Activated CD8-positive, alpha-beta memory T cell treated with anti-CD3 and anti-CD28 coated beads, Interleukin-2, amount 50 U/mL, for 4 hours (primary cell): ENCODE measurements at places on chromosomes 1 and 21.

DNA sequence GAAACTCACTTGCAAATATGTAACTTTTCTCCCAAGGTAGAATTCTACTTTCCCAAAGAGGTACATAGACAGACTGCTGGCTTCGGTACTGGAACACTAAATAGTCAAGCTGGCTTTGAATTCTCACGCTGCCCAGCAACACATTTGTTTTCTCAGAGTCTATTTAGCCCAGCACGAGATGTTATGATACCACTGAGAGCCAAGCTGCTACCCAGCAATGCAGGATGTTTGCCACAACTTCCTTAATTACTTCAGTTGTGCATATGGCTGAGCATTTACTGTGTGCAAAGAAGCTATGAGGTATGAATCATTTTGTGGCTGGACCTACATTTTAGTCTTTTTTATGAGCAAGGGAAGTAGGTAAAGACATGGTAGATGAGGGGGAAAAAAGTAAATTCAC lies 793.2 kb downstream of the PLA2G4A start:
- no peak for DNase-seq

DNA sequence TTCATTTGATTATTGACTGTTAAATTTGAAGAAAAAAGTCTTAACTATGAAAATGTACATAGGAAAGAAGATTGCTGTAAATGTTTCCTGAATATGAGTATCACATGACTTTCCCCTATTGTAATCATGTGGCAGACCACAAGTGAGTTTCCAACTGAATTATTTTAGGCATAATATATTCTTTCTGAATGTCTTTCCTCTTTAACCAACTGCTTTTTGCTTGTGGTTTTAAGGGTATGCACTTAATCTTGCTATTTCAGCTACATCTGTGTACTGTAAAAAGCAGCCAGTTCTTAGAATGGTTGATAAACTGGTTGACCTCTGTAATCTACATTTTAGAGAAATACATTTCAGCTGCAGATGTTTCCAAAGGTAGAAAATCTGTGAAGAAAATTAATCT lies 400.7 kb downstream of the NEGR1 start:
- DNase-seq: no peak

DNA sequence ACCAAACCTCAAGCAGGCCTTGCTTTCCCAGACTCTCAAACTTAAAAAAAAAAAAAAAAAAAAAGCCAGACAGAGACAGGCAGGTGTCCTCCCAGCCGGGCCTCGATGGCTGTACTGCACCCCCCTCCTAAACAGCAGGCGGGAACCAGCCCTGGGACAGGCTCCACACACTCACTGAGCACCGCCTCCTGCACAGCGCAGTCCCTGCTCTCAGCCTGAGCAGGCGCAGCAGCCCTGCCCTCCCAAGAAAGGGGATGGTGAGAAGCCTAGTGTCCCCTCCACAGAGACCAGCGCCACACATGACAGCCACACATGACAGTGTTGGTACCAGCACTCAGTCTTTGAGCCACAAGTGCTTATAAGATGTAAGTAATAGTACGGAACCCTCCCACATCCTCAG lies 11.9 kb downstream of the MX2 start:
- no peak for DNase-seq

- DNase-seq: no peak
Observed at GRCh38 chr1:68673771-68674170, 176.9 kb upstream of the DEPDC1 start.

GRCh38 chr1:225815526-225816178 lies 5.7 kb downstream of the EPHX1 start:
- DNase-seq: no peak

DNA sequence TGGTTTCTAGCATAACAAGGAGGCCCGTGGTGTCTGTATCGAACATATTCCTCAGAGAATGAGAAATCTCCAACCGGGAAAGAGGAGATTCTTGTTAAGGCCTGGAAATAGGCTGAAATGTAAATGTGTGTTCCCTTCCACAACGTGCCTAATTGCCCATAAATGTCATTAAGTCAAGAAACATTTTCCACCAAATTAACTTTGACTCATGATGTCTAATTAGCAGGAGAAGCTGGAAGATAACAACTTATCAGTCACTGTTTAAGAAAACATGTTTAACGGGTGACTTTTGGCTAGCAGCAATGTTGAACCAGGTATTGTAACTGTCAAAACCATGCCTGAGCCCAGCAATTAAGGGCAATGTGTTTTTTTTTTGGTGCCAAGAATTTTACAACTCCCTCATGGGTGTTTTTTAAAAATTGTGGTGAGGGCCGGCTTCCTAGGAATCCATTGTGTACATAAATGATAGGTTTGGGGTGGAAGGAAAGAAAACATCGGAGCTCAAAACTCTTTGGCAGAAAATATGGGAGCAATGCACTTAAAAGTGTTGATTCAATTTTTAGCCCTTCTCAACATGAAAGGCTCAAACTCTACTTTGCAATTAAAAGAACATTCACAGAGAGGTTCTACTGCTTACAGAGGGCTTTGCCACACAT lies 67.0 kb downstream of the OLIG1 start:
- no peak for DNase-seq

GRCh38 chr1:145855426-145855948 lies 3.4 kb downstream of the PIAS3 start:
- no peak for DNase-seq

- peak; percentile 61 for DNase-seq
Observed at GRCh38 chr1:222095606-222096475, 354.0 kb upstream of the DUSP10 start.

DNA sequence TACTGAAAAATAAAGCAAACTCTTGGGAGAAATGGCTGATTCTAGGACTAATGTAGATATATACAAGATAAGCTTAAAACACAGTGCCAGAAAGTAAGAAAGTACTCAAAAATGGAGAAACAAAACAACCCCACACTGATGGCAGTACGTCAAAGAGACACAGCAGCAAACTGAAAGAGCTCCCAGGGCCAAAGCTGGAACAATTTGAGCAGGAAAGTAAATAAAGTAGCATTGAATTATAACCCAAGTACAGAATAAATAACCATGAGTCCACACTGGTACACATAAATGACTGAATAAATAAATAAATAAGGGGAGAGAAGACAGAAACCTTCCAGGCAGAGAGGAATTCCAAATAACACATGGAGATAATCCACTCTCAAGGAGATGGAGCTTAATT lies 120.9 kb downstream of the GLUL start:
- DNase-seq: no peak

DNA sequence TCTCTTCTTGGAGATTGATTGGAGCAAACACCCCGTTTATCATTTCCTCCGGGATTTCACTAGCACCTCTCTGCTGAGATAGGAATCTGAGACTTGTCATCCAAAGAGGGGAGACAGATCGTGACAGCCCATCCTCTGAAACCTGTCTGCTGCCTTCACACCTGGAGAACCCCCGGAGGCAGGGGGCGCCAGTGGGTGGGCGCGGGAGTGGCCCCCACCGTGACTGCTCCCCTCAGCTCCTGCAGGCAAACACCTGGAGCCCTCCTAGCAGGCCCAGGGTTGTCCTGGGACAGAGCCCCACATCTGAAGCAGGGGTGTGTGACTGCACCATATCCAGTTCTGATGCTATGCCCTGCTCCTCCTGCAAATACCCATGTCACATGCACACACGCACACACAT lies 209.5 kb upstream of the POU3F1 start:
- DNase-seq: no peak

GRCh38 chr1:59322394-59322793 lies 25.5 kb downstream of the FGGY start:
- DNase-seq: no peak

DNA sequence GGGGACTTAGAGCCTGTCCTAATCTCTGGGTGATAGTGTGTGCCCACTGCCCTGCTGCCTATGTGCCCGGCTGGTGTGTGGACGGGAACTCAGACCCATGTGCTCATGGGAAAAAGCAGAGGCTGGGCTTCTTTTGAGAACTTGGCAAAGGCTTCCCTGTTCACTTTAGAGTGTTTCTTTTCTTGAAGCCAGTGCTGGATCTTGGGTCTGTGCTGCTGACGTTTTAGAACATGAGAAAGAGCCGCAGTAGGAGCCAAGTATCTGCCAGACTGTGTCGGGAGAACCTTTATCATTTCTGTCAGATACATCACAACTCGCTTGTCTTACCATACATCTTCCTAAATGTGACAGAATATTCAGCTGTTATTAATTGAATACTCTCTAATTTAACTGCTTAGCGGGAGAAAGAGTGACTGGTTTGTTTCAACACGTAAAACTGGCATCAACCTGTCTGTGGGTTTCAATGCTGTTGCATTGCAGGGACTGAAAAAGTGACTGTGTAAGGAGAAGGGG lies 195.2 kb downstream of the PBX1 start:
- no peak for DNase-seq

GRCh38 chr21:45889256-45889655 lies 92.3 kb upstream of the COL6A1 start:
- DNase-seq: no peak

DNA sequence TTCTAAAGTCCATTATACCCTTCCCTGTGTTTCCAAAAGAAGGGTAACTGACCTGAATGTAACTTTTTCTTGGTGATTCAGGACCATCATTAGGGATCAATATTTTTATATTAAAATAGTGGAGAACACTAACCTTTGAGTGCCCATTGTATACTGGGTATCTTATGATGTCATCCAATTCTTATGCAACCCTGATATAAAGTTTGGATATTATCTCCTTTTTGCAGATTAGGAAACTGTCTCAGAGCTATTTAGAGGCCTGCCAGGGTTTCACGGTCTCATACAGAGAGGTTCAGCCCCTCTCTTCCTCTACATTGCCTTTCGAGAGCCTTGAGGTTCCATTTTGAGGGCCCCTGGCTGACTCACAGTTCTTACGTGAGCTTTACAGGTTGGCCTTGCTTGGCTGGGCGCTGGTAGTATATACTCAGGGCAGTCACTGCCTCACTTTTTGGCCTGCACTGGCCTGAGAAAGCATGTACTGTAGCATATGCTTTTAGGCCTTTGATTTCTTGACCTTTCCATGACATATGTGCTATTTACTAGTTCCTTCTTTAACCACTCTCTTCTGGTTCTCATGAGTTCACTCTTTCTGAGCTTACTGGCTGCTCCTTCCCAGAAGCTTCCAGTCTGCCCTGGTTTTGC lies 15.7 kb upstream of the FOXO6 start:
- no peak for DNase-seq

DNA sequence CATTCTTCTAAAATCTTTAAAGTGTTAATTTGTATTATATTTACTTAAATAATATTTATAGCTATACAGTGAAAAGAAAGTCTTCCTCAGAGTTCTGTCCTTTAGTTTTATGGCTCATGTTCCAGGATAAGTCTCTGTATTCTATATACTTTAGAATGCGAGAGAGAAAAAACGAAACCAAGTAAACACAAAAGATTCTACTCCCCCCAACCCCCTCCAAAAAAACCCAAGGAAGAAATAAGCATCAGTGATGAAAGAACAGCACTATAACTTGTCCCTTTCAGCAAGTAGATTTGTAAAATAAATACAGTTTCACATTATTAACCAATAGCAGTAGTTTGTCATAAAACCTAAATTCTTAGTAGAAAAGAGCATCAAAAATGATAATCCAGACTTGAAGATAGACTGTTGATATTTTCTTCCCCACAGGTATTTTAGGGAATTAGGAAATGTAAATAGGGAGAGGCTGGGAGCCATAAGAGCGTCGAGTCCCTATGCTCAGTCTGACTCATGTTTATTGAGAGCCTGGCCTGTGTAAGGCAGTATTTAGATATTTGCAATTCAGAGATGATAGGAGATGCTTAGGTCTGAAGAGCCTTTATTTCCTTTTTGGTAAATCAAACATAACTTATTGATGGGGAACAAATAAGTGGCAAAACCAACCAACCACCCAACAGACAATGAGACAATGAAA lies 35.5 kb downstream of the CDC14A start:
- DNase-seq: no peak
